ENCODE measurements at places on chromosomes 3 and 15. TPM values are rescaled to one million over a fixed set of nuclear protein-coding genes. Genes with fewer than 3 reads are reported as not detected.

Gene LRRC31
- not detected for total RNA-seq

- DNase-seq = peak; percentile 96
These were observed 37.6 kb downstream of the MTMR10 start for GRCh38 chr15:30953731-30954378.

- DNase-seq = no peak
These were observed 2.9 kb downstream of the SHOX2 start for GRCh38 chr3:158103081-158103886.

- no peak for DNase-seq
These were observed 294.7 kb upstream of the CCDC54 start for GRCh38 chr3:107082527-107082926.

Data from HFFc6 (cell line).